Stomach (tissue), 19 donors: ENCODE measurements at places on chromosomes 11 and 22. TPM values are rescaled to one million over a fixed set of nuclear protein-coding genes. Genes with fewer than 3 reads are reported as not detected.

- H3K4me1 ChIP-seq = peaks cover 41% of the 10 kb centered on the region
- DNase-seq = peak; percentile 93
- no peaks in the 10 kb centered on the region for H3K27me3 ChIP-seq
- H3K4me3 ChIP-seq = no peak overlapping the region
These were observed 34.9 kb downstream of the RSPH14 start for GRCh38 chr22:23106906-23107367.

DNA sequence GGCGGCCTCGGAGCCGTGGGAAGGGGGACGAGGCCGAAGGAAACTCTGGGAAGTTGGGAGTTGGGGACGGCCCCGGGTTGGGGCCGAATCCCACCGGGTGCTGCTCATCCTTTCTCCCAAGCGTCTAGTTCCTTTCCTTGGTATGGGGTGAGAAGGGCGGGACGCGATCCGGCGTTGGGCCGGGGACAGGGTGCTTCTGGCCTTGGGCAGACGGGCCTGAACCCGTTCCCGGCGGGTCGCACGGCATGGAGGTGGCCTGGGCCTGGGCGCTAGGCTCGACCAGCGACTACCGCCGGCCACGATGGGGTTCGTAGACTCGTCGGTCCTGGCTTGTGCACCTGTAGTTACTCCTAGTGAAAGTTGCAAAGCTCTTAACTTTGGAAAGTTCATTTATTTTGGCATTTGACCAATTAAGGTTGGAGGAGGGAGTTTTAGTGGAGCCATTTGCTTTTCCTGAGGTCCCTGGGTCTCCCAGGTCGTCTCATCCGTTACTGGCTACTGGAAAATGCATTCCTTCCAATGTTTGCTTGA, 1.0 kb downstream of the SYT9 start:
- H3K4me3 ChIP-seq = peak overlapping the region; percentile 57
- peaks cover 4% of the 10 kb centered on the region for H3K27me3 ChIP-seq
- DNase-seq = peak; percentile 11
- no peak overlapping the region for H3K27ac ChIP-seq
- no peaks in the 10 kb centered on the region for H3K36me3 ChIP-seq
- H3K4me1 ChIP-seq = peaks cover 16% of the 10 kb centered on the region

Gene CCDC87
- not detected for total RNA-seq

DNA sequence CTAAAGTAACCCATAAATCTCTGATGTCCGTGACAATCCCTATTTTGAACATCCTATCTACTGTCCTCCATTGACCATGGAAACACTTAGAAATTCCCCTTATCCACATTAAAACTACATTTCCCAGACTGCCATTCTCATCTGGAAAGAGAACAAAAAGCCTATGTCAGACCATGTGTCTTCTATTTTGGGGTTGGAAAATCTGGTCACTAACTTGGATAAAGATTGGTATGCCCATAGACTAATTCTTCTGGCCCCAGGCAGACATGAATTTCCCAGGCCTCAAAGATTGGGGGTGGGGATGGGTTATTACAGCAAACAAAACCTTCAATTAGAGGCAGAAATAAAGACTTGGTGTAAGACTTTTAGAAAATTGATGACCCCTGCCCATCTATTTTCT, 30.9 kb upstream of the CREB3L1 start:
- no peak for DNase-seq
- no peak overlapping the region for H3K4me3 ChIP-seq
- no peak overlapping the region for H3K27ac ChIP-seq
- H3K36me3 ChIP-seq = no peaks in the 10 kb centered on the region
- H3K4me1 ChIP-seq = peaks cover 35% of the 10 kb centered on the region

DNA sequence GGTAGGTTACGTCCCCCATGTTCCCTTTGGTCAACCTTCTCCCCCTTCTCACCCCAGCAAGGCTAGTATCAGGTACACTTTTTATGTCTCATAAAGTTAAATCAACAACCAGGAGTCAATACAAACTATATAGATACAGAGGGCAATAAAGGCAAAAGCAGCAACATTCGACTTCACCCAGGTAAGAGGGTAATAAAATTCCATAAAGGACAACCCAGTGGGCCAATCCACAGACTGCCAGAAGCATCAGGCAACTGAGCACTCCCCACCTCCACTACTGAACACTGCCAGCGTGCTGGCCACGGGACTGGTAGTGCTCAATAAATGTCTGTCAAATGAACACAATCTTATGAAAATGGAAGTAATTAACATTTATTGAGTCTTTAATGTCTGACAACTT, 5.1 kb upstream of the MS4A18 start:
- peaks cover 6% of the 10 kb centered on the region for H3K27me3 ChIP-seq
- H3K4me3 ChIP-seq = no peak overlapping the region
- no peaks in the 10 kb centered on the region for H3K36me3 ChIP-seq

Gene MYO18B
- 0.58 TPM for total RNA-seq
